Brain (organoid and tissue), 16 donors: ENCODE measurements at places on chromosomes 2 and 18. TPM values are rescaled to one million over a fixed set of nuclear protein-coding genes. Genes with fewer than 3 reads are reported as not detected.

DNA sequence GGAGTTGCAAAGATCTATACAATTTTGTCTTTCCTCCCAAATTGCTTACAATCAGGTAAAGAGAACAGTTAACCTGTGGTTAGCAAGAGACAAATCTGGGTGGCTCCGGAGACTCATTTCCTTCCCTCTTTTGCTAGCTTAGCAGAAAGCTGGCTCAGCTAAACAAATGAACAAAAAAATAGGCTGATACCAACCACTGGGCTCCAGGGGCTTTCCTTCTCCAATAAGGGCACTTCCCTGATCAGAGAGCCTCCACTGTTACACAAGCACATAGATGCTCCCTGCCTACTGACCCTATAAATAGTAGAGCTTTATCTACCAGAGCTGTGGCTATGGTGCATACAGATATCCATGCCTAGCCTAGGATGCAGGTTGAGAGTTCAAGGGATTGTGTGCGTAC lies 90.1 kb upstream of the ARL5A start:
- DNase-seq = no peak

DNA sequence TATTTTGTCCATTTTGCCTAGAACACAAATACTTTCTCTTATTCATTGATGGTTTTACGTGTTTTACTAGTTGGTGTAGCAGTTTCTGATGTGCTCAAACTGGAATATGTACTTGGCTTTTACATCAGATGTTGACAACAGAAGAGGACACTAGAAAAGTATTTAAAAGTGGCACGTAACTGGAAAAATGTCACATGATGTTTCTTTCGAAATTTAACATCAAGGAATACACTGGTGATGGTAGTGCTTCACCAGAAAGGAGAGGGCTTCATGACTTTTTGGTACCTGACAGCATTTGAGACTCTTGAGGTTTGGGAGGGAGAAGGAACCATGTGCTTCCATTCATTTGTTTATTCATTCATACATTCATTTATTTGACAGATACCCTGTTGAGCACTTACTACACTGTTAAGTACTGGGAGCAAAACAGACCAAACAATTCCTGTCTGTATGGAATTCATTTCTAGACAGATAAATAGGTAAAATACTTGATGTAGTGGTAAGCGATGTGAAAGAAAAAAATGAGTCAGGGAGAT lies 1.5 kb downstream of the GIGYF2 start:
- no peak for DNase-seq

DNA sequence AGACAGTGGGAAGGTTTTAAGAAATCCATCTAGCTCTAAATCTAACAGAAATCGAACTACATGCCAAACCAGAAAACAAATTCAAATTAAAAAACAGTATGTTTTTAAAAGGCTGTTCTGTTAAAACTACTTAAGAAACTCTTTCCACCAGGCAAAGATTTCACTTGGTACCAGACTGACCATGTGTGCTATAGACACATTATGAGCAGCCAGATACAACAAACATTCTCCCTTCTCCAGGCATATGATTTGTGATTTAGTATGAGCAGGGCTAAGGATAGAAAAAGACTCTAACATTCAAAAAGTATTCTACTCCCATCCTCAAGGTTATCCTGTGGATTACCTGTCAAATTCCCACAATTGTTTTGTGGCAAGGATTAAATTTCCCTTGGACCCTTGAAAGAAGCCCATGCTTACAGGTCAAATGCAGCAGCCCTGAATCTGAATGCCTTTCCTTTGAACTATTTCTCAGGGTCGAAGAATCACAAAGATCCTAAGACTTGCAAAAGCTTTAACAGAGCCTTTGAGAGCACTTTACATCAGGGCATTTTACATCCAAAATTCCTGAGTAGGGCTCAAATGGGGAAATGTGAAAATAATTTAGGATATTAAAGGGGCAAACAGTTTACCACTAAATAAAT lies 42.5 kb upstream of the TTC32 start:
- peak; percentile 33 for DNase-seq

DNA sequence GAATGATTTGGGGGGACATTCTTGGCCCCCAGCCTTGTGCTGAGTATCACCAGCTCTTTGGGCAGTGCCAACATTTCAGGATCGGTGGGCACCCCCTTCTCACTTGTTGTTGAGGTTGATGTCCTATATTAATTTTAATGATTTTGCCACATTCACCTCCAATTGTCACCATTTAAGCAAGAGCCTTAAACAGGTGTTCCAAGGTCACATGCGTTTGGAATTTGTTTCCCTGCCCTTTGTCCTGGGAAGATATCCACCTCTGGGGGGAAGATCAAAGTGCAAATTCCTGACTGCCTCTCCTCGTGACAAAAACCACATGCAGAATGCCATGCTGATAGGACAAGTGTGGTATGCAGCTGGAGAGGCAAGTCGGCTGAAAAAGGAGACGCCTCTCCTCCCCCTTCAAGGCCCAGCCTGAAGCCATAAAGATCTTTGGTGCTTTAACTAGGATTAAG lies 72.5 kb upstream of the ID2 start:
- DNase-seq = no peak

- no peak for DNase-seq
These were observed 11.2 kb upstream of the CXXC1 start for GRCh38 chr18:50298443-50299284.

GRCh38 chr2:177806025-177806424 lies 266.6 kb downstream of the PDE11A start:
- no peak for DNase-seq

- DNase-seq = no peak
These were observed 296.6 kb upstream of the CRIM1 start for GRCh38 chr2:36058953-36059352.

GRCh38 chr2:111122631-111123421 lies 2.1 kb downstream of the BCL2L11 start:
- DNase-seq = peak; percentile 70

DNA sequence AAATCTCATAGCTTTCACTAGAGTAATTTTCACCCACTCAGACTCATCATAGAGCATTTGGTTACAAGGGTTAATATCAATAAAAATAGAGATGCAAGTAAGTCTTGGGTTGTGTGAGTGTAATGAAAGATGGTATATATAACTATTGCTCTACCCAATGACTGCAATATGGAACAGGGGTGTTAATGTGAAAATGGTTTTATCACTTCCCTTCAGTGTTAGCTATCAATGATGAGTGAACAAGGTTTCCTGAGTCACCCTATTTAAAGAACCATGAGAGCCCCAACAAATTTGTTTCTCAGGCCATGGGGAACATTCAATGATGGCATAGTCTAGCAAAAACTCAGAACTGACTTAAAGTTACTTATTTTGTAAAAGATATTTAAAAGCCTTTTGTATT lies 1133.6 kb upstream of the ZEB2 start:
- no peak for DNase-seq

DNA sequence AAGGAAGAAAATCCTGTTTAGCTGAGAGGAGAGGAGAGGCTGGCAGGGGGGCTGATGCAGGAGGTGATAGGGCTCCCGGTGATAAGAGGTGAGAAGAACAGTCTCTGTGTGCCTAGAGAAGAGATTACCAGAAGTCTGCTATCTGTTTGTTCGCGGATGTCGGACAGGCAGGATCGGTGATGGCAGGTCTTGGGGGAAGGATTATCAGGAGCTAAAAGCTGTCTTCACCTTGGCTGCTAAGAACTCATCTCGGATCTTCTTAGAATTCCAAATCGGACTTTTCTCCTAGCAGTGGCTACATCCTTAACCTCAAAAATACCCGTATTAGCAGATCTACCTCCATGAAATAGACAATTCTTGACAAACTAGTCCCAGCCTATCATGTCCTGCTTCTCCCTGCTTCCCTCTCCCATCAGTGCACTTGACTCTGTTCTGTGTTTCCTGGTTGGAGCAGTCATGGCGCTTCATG lies 282.1 kb upstream of the TRIB2 start:
- DNase-seq = no peak

DNA sequence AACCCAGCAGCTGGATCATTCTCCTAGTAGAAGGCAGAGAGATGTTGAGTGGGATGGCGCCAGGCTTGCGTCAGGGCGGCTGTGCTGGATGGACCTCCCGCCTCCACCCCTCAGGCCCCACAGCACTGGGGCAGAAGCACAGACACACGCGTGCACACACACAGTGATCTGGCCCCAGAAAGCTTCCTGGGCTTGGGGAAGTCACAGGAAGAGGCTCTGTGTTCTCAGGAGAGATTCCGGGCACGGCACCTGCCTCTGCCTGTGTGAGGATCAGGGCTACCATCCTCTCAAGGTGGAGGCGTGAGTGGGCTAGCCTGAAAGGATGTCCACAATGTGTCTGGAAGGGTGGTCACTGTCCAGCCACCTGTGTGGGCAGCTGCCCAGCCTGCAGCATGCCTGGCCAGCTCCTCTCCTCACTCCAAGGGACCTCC lies 229.8 kb upstream of the HS6ST1 start:
- no peak for DNase-seq

DNA sequence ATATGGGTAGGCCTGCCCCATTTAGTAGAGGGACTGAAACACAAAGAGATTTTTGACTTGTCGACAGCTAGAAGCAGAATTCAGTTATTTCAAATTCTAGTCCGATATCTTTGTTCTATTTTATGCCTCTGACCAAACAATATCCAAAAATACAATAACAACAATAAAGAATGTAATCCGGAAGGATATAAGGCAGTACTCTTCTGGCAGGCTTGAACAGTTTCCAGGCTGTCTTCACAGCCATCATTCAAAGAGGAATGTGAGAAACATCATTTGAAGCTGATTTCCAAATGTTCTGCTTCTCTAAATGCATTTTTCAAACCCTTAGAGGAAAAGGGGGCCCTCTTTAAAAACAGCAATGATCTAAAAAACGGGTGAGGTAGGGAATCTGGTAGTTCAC lies 36.7 kb upstream of the SPTBN1 start:
- DNase-seq = no peak

GRCh38 chr2:204971206-204971907 lies 426.1 kb downstream of the PARD3B start:
- DNase-seq = no peak

DNA sequence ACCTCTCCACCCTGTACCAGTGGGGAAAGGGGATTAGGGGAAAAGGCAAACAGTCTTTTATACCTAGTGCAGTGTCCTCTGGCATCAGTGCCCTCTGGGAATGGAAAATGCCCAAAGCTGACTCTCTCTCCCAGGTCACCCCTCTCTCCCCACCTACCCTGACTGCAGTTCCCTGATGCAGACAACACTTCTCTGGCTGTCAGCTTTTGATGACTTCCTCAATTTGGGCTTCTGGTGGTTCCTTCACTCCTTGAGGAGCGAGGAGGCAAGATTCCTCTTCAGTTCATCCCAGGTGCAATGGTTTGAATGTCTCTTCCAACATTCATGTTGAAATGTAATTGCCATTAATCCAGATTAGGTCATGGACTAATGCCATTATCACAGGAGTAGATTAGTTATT lies 19.7 kb upstream of the PPM1B start:
- DNase-seq = no peak

Gene ROCK2
- polyA plus RNA-seq = 2.8 TPM

Gene TXNDC2
- 0.17 TPM for polyA plus RNA-seq

Gene RAB6C
- 0.29 TPM for polyA plus RNA-seq

Gene MALL
- polyA plus RNA-seq = 1.9 TPM

Gene RNPEPL1
- 48.5 TPM for polyA plus RNA-seq

Gene PRSS56
- not detected for polyA plus RNA-seq

Gene NXPH2
- not detected for polyA plus RNA-seq

Gene RAB12
- polyA plus RNA-seq = 15.1 TPM

Gene HDHD2
- 40.2 TPM for polyA plus RNA-seq
